LHCN-M2 (cell line): ENCODE measurements at places on chromosomes 4 and X. TPM values are rescaled to one million over a fixed set of nuclear protein-coding genes. Genes with fewer than 3 reads are reported as not detected.

- DNase-seq, result no peak
These were observed 2.9 kb upstream of the CFP start for GRCh38 chrX:47632666-47633065.

DNA sequence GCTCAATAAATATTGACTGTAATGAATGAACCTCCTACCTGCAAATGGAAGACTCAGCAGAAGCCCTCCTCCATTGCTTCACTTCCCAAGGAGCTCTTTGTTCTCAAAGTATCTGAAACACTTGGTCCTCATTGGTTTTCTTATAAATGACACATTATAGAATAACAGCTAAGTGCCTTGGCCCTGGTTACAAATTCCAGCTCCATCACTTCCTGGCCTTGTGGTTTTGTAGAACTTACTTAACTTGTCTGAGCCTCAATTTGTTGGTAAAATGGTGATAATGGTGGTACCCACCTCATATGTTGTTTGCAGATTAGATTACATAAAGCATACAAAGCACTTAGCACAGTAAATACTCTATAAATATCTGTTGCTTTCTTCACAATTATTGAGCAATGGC lies 25.2 kb upstream of the SMIM20 start:
- DNase-seq, result peak; percentile 24

DNA sequence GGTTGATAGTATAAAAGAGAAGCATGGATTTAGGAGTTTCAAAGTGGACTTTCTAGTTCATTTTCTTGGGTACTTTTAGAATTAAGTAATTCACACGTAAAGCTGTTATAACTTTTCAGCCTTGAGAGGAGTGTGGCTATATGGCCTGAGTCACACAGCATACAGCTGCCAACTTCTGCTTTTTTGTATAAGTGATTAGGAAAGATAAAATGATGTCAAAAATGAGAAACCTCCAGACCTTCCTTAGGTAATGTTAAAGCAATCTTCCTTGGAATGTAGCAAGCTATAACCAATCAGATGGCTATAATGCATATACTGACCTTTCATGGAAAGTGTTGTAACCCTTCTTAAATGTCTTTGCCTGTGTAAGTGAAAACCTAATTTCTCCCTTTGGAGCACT lies 39.2 kb downstream of the RAB40AL start:
- DNase-seq, result peak; percentile 8

The OTUD4 gene
- 19.2 and 31.7 TPM in 2 replicates for total RNA-seq

The BBS7 gene
- total RNA-seq, result 24.6 and 24.8 TPM in 2 replicates

The ITM2A gene
- total RNA-seq, result not detected in 2 replicates

The PNMA5 gene
- total RNA-seq, result not detected in 2 replicates

The CLCN5 gene
- 5.0 and 7.8 TPM in 2 replicates for total RNA-seq
